NCI-H2171 (cell line): ENCODE measurements at places on chromosomes 5 and 9.

- no peak for DNase-seq
These were observed 4.5 kb downstream of the FCN1 start for GRCh38 chr9:134913041-134913712.

GRCh38 chr9:85142968-85143367 lies 473.4 kb downstream of the NTRK2 start:
- no peak for DNase-seq

- DNase-seq, result no peak
These were observed 1.8 kb upstream of the LRRC14B start for GRCh38 chr5:189486-189885.

GRCh38 chr5:154346427-154346826 lies 99.4 kb upstream of the SAP30L start:
- DNase-seq, result no peak

DNA sequence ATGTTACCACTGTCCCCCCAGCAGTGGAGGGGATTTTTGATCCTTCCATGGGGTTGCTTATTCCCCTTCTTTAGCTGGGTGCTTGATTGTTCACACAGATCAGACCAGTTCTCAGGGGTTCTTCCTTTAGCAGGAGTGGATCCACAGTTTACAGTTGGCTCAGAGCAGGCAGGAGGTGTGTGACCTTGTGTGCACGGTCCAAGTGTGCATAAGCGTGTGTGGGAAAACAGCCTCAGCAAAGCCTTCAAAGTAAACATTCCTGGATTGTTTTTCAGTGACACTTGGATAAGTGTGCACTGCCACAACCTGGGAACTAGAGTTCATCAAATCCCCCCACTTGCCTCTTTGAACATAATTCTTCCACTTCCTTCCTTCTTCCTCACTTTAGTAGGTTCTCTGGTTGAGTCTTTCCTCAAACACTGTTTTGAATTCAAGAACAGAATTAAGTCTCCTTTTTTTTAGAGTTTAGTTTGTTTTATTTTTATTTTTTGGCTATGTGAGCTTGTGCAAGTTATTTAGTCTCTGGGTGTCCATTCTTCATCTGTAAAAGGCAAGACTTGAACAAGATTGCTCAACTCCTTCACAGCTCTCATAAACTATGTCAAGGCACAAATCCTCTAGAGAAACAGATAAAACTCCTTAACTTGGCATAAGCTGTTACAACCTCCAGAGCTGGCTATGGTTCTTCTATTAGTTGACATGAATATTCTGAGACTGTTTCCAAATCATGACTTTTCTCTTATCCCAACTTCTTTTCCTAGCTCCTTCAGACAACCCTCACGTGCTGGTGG lies 78.0 kb downstream of the OSMR start:
- DNase-seq, result no peak

DNA sequence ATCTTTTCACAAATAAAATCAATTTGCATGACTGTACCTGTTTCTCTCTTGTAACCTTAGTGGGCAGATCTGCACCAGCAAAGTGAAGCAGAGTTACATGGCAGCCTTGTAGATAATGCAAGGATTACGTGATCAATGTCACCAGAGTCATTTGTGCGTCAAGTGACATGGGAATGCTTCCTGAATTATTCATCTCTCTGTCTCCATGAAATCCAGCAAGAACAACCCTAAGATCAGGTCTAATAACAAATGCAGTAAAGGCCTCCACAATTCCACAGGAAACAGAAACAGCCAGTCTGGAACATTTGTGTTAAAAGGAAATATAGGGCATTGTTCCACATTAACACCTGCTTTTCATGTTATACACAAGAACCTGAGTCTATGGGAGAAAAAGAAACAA lies 7.8 kb downstream of the GZMA start:
- DNase-seq, result no peak

DNA sequence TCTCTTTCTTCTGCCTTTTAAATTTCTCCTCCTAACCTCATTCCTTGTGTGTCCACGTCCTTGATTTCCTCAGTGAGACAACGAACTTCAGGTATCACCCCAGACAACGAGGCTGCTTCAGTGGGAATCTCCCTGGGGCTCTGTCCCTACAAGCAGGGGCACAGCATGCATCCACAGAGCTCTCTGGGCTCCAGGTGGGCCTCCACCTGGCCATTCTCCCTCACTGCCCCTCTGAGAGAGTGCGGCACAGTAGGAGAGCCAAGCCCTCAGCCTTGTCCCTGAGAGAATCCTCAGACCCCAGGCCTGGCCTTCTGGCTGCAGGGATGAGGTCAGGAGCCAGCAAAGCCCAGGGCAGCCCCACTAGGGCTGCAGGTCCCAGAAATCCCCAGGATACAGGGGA lies 105.3 kb downstream of the LHFPL2 start:
- no peak for DNase-seq

DNA sequence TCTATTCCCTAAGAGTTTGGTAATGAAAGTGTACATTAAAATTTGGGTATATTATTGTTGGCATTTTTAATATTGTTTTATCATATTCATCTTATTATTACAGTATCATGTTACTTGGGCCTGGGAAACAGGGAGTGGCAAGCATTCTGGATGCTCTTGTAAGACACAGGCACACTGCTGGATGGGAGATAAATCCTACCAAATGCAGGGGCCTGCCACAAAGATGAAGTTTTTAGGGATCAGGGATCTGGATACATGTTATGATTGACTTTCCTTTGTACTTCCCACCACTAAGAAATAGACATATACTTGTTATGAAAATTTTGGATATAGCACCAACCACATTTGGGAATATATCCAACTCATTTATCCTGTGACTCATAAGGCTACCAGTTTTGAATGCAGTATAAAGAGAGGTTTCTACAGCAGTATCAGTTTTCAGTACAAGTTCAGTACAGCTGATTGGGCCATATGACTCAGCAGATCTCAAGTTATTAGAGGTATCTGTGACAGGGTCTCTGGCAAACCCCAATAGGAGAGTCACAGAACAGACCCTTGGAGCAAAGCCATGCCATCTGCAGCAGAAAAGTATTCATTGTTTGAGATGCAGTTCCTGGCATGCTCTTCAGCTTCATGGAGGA lies 360.1 kb downstream of the DMAC1 start:
- no peak for DNase-seq

DNA sequence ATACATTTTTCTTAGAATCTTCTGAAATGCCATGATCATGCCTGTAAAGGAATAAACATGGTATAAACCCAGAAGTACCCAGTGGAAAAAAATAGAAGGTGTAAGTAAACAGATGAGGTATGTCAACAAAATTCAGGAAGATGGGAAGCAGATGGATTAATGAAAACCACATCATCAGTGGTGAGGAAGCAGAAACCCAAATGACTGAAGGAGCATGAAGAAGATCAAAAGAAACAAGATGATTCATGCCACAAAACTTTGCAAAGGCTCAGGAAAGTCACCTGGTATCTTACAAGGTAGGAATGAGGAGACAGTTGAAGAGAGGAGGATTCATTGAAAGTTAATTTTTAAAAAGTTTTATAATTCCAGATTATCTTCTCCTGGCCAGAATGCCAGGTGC lies 132.8 kb upstream of the PAPPA start:
- no peak for DNase-seq

- no peak for DNase-seq
These were observed 298.6 kb downstream of the PARP8 start for GRCh38 chr5:50964746-50965653.

DNA sequence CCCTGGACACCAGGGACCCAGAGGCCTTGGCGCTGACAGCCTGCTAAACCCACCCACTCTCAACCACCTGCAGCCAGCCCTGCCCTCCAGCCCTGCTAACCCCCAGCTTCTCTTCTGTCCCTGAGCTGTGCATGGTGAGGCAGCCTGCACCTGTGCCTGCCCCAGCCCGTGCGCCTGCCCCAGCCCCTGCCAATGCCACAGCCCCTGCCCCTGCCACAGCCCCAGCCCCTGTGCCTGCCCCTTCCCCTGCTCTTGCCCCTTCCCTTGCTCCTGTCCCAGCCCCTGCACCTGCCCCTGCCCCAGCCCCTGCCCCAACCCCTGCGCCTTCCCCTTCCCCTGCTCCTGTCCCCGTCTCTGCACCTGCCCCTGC lies 43.3 kb upstream of the IRX4 start:
- no peak for DNase-seq

GRCh38 chr5:60382716-60383115 lies 317.2 kb downstream of the DEPDC1B start:
- no peak for DNase-seq

DNA sequence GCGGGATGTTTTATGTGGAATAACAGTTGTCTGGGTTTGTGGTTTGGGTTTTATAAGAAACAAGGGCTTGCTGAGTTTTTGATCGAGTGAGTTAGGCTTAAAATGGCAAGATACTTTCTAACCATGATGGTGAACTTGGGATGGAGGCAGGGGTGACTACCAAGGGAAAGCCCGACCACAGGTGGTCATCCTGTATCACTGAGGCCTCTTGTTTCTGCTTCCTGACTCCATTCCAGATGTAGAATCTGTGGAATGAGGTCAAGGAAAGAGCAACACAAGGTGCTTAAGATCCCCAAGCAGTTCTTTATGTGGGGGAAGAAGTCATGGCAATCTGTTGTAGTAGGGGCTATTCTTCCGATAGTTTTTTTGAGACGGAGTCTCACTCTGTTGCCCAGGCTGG lies 122.3 kb downstream of the GOLPH3 start:
- no peak for DNase-seq

- DNase-seq, result no peak
These were observed 135.2 kb upstream of the SLC24A2 start for GRCh38 chr9:19924080-19924479.
